Heart right ventricle (tissue), 16 donors: ENCODE measurements at places on chromosomes 5 and 9. TPM values are rescaled to one million over a fixed set of nuclear protein-coding genes. Genes with fewer than 3 reads are reported as not detected.

GRCh38 chr9:81028504-81028903 is 660.8 kb downstream of the TLE1 start:
- DNase-seq = no peak

- DNase-seq = peak; percentile 14
Observed at GRCh38 chr5:75611311-75612225, at the start of gene ANKDD1B. TSS of gene ANKDD1B (plus strand) at chr5:75611453. CDS start at chr5:75611635, 182 bp downstream.

DNA sequence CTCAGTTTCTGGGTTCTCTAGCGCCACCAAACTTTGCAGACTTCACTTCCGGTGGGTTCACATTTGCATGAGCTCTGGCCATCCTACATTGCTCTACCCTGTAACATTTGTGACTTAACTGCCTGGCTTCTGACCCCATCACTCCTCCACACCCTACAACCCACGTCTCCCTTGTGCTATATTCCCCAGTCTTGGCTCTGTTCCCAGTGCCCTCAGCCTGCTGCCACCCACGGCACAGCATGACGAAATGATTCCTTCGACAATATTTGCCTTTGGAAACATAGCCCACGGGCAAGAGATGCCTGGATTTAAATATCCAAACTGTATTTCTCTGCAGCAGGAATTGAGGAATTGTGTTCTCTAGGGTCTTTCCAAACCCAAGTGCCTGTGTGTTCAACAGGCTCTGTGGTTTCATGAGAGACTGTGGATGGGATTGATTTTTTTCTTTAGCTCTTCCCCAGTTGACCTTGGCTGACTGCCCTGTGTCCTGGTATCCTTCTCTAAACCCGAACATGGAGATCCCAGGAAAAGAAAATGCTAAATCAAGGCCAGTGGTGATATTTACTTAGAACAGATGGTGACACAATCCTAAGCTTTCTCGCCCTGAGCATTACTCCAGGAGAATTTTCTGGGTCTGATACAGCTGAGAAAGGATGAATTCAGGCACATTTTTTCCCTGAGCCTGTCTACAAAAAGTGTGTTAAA is 44.4 kb upstream of the GRIA1 start:
- no peak for DNase-seq

DNA sequence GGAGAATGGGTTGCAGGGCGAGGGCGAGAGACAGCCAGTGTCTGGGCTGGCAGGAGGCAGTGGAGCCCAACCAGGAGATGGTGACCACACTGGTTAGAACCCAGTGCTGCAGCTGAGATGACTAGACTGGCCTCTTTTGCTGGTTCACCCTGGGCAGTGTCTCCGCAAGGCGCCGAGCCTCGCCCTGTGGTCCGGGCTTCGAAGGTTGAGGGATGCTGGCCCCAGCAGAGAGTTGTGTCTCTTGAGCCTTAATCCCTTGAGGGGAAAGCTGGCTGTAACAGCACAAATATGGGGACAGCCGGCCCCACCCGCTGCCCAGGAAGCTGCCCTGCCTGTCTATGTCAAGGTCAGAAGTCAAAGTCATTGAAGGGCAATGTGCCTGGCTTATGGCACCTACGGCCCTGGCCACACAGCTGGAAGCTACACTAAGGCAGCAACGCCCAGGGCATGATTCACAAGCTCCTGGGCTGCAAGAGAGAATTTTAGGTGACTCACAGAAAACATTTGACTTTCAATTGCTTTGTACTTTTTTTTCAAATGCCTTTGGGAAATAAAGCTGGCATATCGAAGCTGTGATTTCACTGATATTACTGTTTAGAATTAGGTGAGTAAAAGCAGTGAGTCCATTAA is 33.3 kb downstream of the NKX2-5 start:
- no peak for DNase-seq

The GAPT gene
- total RNA-seq = 0.30 TPM

GRCh38 chr9:97075289-97075985 is 36.5 kb upstream of the CTSV start:
- DNase-seq = no peak

The PPP3R2 gene
- total RNA-seq = not detected

DNA sequence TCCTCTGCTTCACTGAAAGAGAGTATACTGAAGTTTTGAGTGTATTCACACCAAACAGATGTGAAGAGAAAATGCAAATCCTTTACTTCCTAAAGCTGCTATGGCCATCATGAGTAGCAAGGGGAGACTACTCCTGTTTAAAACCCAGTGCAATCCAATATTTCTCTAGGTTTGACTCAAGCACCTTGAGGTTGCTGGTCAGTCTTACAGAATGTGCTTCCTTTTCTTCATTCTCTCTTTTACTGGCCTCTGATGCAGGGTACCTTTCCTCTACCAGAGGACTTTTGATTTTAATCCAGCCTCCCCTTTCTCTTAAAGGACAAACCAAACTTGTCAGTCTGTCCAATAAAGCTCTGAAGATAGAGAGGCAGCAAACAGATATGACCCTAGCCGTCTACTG is 98.1 kb upstream of the TLE4 start:
- no peak for DNase-seq

DNA sequence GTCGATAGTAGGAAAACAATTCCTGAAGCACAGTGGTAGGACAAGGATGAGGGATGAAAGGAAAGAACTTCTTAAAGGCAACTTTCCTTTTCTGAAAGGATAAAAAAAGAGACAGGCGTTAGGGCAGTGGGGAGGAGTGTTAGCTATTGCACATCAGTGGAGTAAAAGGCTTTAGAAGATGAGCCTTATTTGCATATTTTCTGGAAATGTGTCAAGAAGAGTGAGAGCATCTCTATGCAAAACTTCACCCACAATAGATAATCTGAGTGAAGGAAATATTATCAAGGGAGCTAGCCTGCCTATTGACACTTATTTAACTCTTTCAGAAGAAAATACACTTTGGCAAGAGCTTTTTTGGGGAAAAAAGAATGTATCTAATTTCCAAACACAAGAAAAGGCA is 151.6 kb downstream of the MACIR start:
- DNase-seq = no peak
